ENCODE measurements at places on chromosomes 7 and 10.

DNA sequence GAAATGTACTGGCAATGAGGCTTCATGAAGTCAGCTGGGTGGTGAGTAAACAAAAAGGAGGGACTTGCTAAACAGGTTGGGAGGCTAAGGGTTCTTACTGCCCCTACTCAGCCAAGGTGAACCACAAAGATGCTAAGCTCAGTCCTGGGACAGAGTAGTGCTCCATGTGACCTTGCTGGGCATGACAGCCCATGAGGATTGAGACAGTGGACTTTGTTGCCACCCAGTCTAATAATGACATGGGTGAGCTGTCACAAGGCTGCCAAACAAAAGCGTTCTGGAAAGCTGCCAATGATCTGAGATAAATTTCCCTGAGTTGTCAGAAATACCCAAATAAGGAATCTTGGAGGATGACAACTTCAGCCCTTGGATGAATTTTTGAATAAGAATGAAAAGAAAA, 75.2 kb downstream of the CLEC2L start:
- no peak for DNase-seq

DNA sequence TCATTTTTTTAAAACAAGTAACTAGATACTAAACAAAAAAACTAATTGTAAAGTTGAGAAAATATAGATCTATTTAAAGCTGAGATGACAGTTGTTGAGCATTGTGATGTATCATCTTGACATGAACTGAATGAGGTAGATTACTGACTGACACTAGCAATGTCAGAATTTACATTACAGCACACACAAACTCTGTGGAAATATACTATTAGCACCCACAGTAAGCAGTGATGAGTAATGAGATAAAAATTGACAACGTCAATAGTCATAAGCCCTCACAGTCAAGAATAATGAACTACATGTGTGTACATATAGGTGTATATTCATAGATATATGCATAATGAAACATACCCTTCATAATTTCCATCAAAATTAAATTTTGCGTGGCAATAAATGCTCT, 368.4 kb downstream of the TFEC start:
- no peak for DNase-seq

GRCh38 chr10:35674843-35675242, 32.7 kb upstream of the FZD8 start:
- no peak for DNase-seq

- DNase-seq: no peak
Observed at GRCh38 chr7:8500286-8500685, 66.9 kb downstream of the NXPH1 start.

DNA sequence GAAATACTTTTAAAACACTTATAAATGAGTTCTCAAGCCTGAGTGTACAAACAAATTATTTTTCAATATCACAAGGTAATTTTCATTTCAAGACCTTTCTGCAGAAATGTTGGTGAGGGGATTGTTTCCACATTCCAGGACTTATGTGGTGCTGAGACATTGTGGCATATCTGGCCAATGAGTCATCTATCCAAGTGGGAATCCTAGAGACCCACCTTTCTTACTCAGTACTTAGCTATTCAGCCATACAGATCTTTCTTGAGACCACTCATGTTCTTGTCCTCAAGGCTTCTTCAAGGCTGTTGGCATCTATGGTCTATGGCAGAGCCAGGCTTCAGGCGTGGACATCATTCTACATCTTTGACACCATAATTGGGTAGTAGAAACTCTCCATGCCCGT, 225.4 kb downstream of the DKK1 start:
- DNase-seq: no peak

GRCh38 chr7:43666938-43667337, 62.4 kb downstream of the COA1 start:
- no peak for DNase-seq

DNA sequence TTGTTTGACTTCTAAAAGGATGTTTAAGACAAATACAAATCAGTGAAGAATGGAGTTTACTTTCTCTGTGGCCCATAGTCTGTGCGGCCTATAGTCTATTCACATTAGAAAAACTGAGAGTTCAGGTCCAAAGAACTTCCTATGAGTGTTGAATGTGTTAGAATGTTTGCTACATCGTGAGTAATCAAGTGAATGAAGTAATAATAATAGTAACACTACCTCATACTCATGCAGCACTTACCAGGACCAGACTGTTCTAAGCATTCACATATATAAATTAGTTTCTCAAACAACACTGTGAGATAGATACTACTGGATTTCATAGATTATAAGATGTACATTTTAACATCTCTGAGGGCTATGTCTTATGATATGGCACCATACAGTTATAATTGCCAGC, 70.4 kb downstream of the RALA start:
- no peak for DNase-seq

GRCh38 chr10:22593026-22593425, 121.4 kb downstream of the PIP4K2A start:
- DNase-seq: no peak

GRCh38 chr7:13093160-13093559, 405.7 kb downstream of the ARL4A start:
- DNase-seq: no peak

DNA sequence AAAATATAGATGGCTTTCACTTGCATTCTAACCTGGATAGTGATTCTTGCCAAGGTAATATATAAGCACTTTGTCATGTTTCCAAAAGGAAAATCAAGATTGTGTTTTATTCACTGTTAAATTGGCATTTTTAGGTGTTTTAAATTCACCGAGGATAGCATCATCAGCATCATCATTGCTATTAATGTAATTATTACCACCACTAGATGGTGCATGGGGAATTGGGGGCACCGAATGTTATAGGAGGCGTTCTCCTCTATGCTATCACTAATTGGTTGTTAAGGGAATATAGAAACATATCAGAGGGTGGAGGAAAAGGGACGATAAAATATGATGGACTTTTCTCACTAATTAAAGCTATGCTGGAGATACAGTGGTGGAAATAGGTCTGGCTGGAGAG, 95.5 kb downstream of the CELF2 start:
- peak; percentile 71 for DNase-seq

- no peak for DNase-seq
Observed at GRCh38 chr7:120677535-120677934, 180.4 kb downstream of the TSPAN12 start.

DNA sequence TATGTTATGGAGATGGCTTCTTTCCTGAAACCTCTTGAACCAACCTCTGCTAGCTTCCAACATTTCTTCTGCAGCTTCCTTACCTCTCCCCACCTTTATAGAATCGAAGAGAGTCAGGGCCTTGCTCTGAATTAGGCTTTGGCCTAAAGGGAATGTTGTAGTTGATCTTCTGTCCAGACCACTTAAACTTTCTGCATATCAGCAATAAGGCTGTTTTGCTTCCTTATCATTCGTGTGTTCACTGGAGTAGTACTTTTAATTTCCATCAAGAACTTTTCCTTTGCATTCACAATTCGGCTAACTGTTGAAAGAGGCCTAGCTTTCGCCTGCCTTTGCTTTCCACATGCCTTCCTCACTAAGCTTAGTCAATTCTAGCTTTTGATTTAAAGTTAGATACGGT, 48.0 kb downstream of the KLHDC10 start:
- DNase-seq: no peak

DNA sequence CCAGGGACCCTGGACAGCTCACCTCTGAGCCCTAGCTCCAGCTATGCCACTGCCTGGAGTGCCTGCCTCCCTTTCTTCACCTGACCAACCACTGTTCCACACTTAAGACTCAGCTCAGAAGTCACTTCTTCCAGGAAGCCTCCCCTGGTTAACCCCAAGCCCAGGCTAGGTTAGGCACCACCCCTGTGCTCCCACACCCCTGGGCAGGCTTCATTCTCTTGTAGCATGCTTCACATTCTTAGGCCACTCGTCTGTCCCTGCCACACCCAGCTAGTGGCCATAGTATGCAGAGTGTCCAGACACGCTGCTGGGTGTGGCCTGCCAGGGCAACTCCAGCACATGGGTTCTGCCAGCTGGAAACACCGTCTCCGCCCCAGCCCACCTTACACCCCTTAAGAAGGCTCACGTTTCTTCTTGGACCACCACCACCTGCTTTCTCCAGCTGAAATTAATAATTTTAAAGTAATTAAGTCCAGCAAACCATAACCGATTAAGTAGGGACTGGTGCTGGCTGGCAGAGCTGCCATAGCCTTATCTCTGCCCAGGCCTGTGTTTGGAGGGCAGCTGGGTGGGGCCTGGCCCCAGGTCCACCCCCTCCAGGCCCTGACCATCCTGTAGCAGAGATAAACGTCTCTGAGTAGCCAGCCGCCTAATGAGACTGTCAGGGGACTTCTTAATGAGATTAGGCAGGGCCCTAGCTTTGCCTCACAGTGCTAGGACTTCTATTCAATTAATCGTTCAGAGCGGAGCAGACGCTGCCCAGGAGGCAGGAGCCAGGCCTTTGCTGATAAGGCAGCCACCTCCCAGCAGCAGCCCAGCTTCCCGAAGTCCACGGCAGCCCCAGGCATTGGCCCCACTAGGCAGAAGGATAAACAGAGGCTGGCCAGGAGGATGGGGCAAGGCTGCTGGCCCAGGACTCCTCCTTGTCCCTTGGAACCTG, 20.5 kb downstream of the GRID1 start:
- DNase-seq: no peak

- no peak for DNase-seq
Observed at GRCh38 chr10:127135844-127136577, 60.4 kb downstream of the INSYN2A start.

GRCh38 chr7:1992554-1992953, 240.2 kb downstream of the MAD1L1 start:
- DNase-seq: no peak

DNA sequence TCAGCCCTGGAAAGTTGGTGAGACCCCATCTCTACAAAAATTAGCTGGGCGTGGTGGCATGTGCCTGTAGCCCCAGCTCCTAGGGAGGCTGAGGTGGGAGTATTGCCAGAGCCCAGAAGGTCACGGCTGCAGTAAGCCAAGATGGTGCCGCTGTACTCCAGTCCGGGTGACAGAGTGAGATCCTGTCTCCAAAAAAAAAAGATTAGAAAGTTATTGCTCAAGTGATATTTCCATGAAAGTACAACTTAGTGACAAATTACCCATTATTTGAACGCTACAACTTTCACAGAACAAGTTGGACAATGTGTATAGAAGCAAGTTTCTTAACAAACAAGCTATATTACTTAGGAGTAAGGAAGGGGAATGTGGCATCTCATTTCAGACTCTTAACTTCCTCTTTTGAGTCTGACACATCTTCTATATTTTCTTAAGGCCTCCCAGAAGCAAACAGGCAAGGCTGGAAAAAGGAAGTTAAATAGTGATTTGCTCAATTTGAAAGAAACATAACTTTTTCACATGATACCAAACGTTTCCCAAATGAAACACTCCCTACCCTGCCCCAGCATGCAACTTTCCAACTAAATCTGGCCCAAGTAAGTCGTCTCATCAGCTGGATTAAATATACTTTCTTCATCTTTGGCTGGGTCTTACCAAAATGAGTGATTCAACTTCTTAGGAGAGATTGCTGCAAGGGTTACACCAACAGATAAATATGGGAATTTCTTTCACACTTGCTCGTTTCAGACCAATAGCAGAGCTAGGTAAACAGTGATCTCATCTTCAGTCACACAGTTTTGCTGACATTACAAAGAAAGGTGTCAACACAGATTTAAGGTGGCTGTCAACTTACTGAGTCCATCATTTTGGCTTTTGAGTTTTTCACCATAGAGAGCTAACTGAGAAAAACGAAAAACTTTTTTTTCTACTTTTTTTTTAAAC, 66.3 kb upstream of the KLF6 start:
- peak; percentile 72 for DNase-seq

DNA sequence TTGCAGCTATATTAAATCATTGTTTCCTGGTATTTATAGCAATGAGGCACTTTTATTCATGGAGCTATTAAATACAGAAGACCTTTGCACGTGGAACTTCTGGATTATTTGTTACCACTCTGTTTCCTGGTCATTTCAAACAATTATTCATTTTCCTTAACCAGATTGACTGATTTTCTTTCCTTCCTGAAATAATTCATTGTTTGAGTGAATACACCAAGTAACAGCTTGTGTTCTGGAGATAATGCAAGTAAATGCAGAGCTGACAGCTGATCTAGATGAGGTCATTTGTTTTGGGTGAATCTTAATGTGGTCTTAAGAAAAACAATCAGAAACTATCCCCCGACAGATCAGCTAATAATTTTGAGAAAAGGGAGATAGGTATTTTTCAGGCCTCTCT, 497.7 kb downstream of the KIF20B start:
- DNase-seq: no peak

GRCh38 chr10:73190188-73190587, 22.3 kb downstream of the FAM149B1 start:
- no peak for DNase-seq

DNA sequence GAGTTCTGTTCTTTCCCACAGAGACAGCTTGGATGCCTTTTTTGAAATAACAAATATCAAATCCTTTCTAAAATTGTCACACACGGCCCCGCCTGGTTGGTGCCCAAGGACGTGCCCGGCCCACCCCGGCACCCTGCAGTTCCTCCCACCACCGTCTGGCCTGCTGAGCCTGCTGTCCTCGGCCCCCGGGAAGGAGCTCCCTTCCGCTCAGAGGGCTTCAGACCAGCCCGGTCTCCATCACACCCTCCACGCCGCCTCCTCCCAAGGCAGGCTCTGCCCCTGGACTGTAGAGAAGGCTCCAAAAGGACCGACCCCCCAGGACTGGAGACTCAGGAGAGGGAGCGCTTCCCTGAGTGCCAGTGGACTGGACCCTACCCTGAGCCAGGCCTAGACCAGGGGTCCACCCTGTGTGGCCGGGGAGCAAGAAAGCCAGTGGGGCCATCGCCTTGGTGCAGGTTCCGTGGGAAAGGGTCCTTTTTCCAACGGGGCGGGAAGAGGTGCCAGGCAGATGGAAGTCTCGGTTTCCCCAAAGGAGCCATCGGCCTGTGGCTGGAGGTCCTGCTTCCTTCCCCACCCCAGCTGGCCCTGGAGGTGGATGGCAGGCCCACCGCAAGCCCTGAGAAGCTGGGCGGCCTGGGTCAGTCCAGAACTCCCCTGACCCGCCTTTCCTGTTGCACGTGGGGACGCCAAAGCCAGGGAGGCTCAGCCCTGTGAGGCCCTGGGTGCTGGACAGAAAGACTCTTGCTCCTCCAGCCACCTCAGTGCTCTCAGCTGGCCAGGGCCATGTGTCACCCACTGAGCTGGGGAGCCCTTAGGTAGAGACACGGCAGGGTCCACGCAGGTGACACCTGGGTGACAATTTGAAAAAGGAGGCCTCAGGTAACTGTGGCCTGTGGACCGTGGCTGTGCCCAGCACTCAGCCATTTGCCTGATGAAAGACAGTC, 69.8 kb downstream of the PWWP2B start:
- no peak for DNase-seq

- DNase-seq: no peak
Observed at GRCh38 chr7:101442426-101443070, 79.9 kb downstream of the COL26A1 start.

- no peak for DNase-seq
Observed at GRCh38 chr10:1169186-1169885, 113.2 kb downstream of the WDR37 start.

- no peak for DNase-seq
Observed at GRCh38 chr10:1217237-1217587, 161.0 kb downstream of the WDR37 start.

Data from CD4-positive, alpha-beta T cell treated with Interleukin-4 for 4 hours (primary cell).